ENCODE measurements at places on chromosomes 2 and 18.

DNA sequence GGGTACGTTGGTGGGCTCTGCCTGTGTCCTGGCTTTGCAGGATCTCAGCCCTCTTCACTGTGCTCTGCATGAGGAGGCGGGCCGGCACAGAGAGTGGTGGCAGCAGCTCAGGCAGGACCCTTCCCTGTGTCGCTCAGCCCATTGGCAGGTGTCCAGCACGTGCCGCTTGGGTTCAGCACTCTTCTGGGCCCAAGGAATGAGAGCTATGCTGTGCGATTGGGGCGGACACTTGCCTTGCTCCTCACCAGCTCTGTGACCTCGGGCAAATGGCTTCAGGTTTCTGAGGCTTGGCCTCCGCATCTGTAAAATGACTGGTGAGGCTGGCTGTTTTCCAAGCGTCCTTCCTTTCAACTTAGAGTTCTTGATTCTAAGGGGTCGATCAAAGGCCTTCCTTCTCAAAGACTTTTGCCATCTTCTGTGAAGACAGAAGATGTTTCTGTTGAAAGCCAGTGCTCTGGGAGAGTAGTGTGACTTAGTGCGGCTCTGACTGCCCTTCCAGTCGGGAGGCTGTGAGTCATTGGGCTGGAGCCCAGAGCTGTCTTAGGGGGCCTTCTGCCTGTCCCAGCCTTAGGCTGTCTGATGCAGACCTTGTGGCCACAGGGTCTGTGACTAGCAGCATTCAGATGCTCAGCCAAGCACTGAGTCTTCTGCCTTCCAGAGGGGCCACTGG is 35.6 kb downstream of the GLI2 start:
- peak; percentile 97 for DNase-seq

DNA sequence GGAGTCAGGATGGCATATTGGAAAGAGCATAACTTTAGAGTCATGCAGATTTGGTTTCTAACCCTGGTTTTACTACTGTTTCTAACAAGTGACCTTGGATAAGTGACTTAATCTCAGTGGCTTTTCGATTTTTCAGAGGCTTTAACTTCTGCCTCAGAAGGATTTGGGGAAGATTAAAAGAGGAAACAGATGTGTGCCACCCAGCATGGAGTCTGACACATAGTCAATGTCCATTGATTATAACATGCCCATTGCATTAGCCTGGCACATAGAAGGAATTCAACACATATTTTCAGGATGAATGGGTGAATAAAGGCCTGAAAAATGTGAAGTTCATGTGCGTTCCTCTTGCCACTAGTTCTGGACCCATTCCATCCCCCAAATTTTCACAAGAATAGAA is 438.2 kb downstream of the EPHA4 start:
- DNase-seq, result no peak

DNA sequence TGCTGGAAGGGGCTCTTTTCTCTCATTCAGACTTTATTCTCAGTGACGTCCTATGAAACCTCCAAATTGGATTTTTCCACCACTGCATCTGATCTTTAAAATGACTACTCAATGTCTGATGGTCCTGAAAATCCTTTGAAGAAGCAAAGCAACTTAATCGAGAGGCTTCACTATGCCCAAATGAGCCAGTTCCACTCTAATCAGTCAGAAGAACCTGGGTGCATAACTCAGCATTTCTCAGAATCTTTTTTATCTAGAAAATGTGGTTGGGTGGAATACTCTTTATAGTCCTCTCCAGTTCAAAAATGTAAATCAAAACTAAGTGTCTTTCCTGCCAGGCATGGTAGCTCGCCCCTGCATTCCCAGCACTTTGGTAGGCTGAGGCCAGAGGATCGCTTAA is 60.7 kb downstream of the PRELID3A start:
- DNase-seq, result no peak

DNA sequence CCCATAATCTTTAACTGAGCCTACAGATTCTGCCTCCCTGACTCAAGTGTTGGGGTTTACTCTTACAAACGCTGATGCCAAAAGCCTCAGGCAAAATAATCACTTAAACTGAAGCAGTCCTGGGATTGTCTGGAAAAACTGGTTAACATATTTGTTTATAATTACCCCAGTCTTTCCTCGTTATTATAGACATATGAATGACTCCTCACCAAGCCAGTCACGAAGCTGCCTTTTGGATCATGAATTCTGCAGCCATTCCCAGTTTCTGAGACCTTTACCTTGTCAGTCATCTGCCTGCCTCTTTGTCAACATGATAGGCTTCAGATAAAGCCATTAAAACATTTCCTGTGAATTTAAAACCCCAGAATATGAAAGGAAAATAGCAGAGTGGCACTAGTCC is 46.4 kb downstream of the MREG start:
- DNase-seq, result peak; percentile 41

- DNase-seq, result no peak
These were observed 142.0 kb upstream of the GAREM1 start for GRCh38 chr18:32612651-32613050.

DNA sequence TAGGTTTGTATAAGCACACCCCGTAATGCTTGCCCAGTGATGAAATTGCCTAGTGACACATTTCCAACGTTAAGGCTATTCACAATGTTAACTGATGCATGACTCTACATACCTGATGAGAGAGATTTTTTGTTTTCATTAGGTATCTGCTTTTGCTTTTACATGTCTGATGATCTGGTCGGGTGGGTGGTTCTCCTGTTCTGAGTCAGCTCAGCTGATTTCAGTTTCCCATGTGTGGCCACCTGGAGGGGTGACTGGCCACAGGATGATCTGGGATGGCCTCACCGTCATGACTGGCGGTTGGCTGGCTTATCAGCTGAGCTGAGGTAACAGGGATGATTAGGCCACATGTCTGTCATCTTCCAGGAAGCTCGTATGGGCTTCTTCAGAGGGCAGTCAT is 33.8 kb upstream of the ACYP2 start:
- DNase-seq, result peak; percentile 64

GRCh38 chr2:228048838-228049490 is 132.5 kb downstream of the SPHKAP start:
- DNase-seq, result peak; percentile 83

DNA sequence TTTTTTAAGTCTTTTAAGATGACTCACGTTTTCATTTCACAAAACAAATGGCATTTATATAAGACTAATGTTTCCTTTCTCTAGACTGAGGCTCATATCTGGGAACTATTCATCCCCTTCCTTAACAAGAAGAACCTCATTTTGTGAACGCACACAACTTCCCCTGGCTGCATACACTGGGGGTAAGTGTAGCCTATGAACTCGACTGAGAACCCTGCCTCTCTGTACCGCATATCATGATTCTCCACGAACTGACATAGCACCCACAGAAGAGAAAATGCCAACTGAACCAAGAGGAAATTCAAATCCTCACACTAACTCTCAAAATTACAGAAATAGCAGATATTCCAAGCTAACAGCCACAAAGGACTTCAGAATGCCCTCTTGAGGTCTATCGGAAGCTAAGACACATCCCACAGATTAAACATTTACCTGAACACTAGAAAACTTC is 236.7 kb downstream of the TCF4 start:
- DNase-seq, result no peak

GRCh38 chr2:11077411-11077810 is 77.9 kb upstream of the SLC66A3 start:
- DNase-seq, result no peak

DNA sequence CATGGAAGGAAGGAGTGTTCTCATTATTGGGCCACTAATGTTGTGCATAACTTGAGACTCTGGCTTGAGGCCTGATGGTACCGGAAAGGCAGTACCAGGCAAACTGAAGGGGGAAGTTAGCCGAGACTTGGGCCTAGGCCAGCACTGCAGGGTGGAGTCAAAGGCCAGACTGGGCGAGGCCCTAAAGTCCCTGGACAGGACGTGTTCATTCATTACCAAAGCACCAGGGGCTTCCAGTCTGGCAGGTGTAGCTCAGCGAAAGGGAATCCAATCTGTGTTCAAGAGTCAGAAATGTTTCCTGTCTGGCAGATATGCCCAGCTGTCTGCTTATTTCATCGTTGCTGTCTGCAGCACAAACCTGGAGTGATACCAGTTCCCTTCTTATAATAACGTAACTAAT is 4.7 kb upstream of the ITSN2 start:
- no peak for DNase-seq

- DNase-seq, result peak; percentile 45
These were observed 254.4 kb downstream of the KCNE4 start for GRCh38 chr2:223306371-223306770.

- DNase-seq, result no peak
These were observed 12.4 kb upstream of the VAPA start for GRCh38 chr18:9901377-9901776.

- DNase-seq, result no peak
These were observed 32.4 kb downstream of the INPP4A start for GRCh38 chr2:98477036-98477435.

GRCh38 chr2:240998995-240999791 is 775 bp downstream of the SNED1 start:
- no peak for DNase-seq

- no peak for DNase-seq
These were observed 392.4 kb downstream of the TNS1 start for GRCh38 chr2:217610401-217610814.

DNA sequence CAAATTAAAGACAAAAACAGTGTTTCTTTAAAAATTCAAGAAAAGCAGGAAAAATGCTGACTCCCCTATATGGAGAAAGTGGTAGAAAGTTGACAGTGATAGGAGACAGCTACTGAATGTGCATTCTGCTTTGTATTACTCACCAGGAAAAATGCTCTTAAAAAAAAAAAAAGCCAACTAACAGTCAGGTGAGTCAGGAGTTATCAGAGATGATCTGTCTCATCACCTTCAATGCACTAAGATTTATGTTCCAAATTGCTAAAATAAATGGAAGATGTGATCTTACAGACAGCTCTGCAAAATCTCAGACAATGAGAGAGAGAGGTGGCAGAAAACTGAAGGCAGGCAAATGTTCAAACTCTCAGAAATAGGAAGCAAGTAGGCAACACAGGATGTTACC is 47.6 kb upstream of the ZNF521 start:
- DNase-seq, result peak; percentile 50

GRCh38 chr2:74828543-74828942 is 5.4 kb upstream of the HK2 start:
- no peak for DNase-seq

- no peak for DNase-seq
These were observed 100.5 kb upstream of the UNC80 start for GRCh38 chr2:209671020-209671680.

DNA sequence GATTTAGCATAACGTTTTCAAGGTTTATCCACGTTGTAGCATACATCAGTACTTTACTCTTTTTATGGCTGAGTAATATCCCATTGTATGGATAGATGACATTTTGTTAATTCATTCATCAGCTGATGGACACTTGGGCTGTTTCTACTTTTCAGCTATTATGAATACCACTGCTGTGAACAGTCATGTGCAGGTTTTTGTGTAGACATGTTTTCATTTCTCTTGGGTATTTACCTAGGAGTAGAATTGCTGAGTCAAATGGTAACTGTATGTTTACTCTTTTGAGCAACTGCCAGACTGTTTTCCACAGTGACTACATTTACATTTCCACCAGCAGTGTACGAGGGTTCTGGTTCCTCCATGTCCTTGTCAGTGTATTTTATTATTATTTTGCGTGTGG is 33.9 kb downstream of the COX7A2L start:
- no peak for DNase-seq

DNA sequence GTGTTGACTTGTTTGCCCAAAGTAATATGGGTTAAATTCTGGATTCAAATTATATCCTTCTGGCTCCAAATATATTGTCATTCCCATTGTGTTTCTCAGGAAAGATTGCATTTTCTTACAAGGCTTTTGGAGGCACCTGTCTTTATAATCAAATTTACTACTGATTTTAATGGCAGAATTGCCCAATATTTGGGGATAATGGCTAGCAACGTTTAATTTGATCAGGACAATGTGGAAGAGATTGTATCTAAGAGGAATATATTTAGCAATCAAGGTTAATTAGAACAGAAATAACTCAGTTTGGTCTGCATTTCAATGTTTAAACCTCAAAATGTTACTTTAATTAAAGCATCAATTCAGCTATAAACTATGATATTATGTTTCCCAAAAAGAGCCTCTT is 41.7 kb upstream of the ZNF804A start:
- no peak for DNase-seq

DNA sequence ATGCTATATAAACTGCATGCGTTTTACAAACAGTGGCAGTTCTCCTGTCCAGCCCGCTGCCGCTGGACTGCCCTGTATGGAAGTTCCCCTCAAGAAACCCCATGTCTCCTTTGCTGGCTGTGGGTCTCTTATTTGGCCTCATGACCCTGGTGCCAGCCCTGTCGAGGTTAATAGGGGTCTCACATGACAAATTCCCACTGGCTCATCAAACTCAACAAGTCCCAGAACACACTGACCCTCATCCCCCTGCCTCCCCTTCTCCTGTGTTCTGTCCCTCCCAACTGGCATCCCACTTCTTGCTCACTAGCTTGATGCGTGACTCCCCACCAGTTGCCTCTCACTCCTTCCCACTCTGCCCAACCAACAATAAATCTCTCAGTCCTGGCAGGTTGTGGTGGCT is 137.6 kb upstream of the HS6ST1 start:
- no peak for DNase-seq

DNA sequence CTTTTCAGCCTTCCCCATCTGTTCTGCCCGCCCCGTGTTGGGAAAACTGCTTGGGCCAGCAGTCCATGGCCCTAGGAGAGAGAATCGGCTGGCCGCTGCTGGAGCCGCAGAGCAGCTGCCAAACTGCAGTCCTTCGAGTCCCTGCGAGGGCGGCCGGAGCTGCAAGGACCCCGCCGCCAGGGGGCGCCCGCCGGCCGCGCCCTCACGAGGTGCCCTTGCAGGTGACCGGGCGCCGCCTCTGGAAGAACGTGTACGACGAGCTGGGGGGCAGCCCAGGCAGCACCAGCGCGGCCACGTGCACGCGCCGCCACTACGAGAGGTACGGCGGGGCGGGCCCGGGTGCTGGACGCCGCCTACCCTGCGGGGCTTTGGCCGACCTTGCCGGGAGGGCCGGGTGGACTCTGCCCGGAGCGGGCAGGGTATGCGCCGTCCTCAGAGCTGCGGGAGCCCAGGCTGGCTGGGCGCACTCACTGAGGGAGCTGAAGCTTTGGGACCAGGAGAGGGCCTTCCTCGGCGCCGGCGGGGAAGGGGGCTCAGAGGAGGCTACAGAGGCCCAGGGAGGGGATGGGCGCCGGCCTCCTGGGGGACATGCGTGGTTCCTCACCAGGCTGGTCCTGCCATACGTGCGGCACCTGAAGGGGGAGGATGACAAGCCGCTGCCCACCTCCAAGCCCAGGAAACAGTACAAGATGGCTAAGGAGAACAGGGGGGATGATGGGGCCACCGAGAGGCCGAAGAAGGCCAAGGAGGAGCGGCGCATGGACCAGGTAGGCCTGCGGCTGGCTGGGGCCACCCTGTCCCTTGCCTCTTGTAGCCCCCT is 13.6 kb downstream of the ARID5A start:
- DNase-seq, result no peak

- peak; percentile 99 for DNase-seq
These were observed 80.9 kb downstream of the ASAP2 start for GRCh38 chr2:9287400-9288045.

DNA sequence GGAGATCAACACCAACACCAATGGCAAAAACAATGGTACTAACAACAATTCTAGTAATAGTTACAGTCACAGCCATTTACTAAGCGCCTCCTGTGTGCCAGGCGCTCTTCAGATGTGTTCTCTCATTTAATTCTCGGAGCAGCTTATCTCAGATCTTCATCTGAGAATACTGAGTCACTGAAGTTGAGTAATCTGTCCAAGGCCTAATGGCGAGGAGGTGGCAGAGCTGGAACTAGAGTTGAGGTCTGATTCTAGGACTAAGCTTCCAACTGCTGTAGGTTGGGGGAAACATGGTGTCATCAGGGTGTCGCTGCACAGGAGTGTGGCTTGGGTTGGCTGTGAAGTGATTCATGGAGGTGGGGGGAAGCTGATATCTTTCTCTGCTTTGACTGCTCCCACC is 156.1 kb downstream of the DYSF start:
- peak; percentile 58 for DNase-seq

All from ELR (cell line).